ENCODE measurements at places on chromosomes 5 and 9.

DNA sequence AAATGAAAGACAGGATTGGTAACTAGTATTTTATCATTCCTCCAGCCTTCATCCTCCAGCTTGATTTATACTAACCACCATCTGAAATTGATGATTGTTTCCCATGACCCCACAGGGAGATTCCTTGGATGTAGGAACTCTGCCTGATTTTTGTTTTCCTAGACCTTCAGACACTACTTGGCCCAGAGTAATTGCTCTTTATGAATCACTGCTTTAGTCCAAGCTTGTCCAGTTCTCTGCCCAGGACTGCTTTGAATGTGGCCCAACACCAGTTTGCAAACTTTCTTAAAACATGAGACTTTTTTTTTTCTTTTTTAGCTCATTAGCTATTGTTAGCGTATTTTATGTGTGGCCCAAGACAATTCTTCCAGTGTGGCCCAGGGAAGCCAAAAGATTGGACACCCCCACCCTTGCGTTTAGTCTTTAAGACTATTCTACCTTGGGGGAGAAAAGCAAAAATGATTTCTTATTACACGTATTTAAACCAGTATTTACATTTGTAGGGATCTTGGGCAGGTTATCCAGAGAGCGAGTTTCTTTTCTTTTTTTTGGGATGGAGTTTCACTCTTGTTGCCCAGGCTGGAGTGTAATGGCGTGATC lies 18.4 kb downstream of the BASP1 start:
- DNase-seq, result no peak

GRCh38 chr9:120742951-120743416 lies 28.7 kb upstream of the MEGF9 start:
- DNase-seq, result no peak

DNA sequence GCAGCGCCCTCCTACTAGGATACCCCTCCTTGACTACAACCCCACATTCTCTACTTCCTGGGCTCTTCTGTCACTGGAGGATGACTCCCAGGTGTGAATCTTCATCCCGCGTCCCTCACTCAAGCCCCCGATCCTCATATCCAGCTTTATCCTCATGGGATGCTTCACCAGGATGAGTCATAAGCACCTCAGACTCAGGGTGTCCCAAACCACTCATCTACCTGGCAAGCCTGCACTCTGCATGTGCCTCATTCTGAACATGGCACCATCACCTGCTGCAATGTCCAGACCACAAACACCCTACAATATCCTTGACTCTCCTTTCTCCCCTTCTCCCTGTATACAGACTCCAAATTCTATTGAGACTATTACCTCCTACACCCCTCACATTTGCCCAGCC lies 1.5 kb upstream of the TGFBI start:
- no peak for DNase-seq

GRCh38 chr9:104915753-104916152 lies 12.2 kb downstream of the ABCA1 start:
- no peak for DNase-seq

DNA sequence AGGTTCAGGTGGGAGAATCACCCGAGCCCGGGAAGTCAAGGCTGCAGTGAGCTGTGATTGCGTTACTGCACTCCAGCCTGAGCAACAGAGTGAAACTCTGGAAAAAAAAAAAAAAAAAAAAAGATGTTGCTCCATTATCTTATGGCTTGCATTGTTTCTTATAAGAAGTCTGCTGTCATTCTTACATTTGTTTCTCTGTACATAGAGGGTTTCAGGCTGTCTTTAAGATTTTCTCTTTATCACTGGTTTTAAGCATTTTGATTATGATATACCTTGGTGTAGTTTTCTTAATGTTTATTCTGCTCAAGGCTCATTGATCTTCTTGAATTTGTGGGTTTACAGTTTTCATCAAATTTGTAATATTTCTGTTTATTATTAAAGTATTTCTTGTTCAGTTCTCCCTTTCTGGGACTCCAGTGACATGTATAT lies 35.2 kb downstream of the MVB12B start:
- no peak for DNase-seq

DNA sequence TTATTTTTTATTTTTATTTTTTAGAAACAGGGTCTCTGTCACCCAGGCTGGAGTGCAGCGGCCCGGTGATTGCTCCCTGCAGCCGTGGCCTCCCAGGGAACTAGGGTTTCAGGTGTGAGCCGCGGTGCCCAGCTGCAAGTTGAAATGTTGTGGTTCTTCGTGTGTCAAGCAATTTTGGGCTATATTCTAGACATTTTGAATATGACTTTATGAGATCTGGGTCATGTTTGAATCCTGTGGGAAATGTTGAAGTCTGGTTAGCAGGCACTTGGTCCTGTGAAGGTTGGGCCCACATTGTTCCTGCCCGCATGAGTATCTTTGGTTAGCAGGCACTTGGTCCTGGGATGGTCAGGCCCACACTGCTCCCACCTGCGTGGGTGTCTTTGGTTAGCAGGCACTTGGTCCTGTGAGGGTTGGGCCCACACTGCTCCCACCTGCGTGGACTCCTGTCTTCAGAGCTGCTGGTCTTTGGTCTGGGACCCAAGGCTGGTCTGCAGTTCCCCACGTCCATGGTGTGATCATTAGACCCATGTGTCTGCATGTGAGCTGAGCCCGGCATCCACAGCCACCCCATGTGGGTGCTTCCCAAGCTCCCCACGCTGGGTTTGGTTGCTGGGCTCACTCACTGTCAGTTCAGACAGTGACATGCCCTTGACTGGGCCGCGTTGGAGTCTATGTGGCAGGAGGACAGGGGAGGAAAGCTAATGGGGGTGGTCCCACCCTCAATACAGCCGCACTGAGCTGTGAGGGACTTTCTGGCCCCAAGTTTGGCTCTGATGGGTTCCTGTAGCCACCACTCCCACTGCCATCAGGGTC lies 7.1 kb downstream of the FBXW5 start:
- no peak for DNase-seq

DNA sequence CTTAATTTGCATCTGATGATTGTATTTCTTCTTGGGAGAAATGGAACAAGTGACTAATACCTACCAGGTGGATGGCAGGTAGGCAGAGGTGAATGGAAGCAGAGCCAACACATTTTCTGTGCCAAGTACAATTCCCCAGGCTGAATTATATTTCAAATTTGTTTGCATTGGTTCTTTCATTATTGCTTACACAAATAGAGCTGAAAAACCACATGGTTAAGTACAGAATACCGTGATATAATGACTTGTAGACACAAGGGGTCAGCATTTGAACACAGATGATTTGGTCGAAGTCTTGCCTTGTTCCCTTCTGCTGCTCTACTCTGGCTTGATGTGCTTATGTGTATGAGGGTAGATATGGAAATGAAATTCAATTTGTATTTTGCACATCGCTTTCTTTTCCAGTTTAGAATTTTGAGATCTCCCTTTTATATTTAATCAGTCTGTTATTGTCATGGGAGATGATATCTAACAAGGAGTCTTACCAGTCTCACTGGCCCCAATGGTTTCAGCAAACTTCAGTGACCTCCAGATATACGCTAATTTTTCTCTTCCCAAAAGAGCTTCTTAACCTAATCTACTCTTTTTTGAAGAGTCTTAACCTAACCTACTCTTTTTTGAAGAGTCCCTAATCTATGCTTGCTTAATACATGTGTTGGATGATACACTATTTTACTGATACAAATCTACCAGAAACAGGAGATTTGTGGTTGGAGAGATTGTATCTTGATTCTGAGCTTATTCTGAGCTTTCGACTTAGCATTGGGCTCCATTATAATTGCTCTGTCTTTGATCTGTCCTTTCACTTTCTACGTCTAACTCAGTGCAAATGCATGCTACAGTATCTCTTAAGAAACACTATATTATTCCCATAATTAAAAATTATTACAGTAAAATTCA lies 88.1 kb downstream of the PCSK1 start:
- peak; percentile 53 for DNase-seq

DNA sequence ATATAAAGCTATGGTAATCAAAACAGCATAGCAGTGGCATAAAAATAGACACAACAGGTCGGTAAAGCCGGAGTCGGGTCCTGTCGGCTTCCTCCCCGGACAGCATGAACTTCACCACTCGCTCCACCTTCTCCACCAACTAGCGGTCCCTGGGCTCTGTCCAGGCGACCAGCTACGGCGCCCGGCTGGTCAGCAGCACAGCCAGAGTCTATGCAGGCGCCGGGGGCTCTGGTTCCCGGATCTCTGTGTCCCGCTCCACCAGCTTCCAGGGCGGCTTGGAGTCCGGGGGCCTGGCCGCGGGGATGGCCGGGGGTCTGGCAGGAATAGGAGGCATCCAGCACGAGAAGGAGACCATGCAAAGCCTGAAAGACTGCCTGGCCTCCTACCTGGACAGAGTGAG lies 124.0 kb downstream of the CSNK1G3 start:
- no peak for DNase-seq

DNA sequence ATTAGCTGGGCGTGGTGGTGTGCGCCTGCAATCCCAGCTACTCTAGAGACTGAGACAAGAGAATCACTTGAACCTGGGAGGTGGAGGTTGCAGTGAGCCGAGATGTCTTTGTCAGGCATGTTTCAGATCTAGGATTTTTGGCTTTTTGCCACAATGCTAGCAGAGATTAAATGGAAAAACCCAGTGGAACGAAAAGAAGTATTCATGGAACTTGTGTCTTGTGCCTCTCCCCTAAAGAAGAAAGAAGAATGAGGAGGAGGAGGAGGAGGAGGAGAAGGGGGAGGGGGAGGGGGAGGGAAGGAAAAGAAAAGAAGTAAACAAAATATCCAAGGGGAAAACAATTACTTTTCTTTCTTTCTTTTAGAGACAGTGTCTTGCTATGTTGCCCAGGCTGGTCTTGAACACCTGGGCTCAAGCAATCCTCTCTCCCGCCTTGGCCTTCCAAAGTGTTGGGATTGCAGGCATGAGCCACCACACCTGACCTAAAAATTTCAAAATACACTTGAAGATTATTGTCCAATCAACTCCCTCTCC lies 106.0 kb downstream of the ARRDC3 start:
- no peak for DNase-seq
